Endothelial cell (in vitro differentiated cells): ENCODE measurements at places on chromosomes 6 and 20. TPM values are rescaled to one million over a fixed set of nuclear protein-coding genes. Genes with fewer than 3 reads are reported as not detected.

DNA sequence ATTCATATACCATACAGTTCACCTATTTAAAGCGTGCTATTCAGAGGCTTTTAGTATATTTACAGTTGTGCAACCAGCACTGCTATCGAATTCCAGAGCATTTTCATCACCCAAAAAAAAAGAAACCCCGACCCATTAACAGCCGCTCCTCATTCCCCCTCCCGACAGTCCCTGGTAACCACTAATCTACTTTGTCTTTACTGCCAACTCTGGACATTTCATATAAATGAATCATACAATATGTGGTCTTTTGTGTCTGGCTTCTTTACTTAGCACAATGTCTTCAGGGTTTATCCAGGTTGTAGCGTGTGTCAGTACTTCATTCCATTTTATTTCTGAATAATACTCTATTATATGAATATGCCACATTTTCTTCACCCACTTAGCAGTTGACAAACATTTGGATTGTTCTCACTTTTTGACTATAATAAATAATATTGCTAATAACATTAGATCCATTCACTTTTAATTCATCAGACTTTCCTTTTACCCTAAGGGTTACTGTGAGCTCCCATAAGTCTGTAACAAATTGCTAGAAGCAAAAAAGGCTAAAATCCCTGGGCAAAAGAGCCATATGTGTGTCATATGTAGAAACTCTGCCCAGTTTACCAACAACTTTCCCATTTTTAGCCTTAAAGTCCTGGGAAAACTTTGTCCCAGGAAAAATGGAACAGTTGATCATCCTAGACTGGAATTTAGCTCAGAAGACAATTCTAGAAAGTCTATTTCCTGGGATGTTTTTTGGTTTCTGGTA is 23.2 kb upstream of the ROS1 start:
- no peak for DNase-seq

DNA sequence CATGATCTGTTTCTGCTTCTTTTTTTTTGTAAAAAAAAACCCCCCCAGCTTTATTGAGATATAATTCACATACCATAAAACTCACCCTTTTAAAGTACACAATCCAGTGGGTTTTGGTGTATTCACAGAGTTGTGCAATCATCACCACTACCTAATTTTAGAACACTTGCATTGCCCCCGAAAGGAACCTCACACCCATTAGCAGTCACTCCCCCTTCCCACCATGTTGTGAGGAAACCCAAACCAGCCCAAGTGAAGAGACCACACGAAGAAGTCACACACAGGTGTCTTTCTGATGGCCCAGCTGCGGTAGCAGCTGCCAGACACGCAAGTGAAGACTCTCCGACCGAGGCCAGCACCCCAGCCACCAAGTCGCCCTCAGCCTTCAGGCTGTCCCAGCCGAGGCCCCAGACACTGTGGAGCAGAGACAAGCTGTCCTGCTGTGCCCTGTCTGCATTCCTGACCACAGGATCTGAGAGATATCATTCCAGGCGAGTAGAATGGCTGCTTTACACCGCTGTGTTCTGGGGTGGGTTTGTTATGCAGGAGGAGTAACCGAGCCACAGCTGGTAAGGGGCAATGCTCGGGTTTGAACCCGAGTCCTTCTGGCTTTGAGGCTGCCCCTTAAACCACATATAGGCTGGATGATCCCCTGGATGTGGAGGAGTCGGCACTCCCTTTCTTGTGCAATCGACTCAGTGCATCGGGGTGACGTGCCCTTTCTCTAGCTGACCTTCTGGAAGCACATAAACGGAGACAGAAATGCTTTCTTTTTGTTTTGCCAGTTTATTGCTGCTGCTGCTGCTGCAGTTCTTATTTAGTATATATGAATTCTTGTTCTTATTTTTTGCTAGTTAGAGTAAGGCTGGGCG is 59.1 kb upstream of the PTPN1 start:
- no peak for DNase-seq

DNA sequence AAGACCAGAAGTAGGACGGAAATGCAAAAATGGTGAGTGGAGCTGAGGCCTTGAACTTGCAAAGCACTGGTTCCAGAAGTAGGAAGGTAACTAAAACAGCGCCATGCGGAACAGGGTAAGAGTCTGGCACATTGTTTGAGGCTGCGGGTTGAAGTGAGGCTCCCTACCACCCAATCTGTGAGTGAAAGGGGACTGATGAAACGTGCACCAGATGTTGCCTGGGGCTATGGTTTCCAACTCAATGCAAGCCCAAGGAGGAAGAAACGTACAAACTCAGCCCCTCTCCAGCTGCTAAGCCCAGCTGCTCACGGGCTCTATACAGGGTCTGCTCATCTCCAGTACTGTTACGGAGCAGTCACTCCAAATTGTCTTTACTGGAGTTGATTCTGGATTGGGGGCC is 68.7 kb upstream of the KCNK16 start:
- DNase-seq = no peak

DNA sequence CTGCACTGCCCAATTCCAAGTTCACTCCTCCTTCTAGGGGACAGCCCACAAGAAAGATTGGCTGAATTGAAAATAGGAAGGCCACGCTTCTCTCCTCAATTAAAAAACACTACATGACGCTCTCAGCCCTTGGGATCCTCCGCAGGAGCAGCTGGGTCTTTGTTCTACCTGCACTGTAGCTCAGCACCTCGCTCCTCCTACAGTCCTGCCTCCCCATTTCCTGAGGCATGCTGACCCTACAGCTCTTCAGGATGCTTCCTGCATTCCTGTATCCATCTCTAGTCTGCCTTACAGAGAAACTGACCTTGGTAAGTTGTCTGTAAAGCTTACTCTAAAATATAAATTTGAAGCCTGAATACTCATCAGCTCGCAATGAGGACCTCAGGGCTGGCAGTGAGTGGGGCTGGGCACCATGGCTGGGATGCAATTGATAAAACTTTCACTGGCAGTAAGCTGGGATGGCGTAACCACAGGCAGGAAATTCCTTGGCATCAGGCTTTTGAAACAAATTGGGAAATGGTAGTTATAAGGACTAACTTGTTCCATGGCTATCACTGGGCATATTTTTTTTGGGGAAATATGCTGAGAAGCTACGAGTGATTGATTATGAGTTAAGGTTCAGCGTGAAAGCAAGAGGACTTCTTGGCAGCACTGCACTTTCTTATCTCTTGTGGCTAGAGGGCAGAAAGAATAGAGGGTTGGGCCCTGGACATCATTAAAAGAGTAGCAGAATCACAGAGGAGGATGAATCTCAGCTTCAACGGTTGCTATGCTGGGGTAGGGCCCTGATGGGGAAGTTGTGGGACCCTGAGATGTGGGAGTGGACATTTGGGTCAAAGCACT is 11.7 kb upstream of the SIRPB1 start:
- no peak for DNase-seq

- peak; percentile 10 for DNase-seq
These were observed 41.5 kb upstream of the KCNQ5 start for GRCh38 chr6:72580281-72580940.

DNA sequence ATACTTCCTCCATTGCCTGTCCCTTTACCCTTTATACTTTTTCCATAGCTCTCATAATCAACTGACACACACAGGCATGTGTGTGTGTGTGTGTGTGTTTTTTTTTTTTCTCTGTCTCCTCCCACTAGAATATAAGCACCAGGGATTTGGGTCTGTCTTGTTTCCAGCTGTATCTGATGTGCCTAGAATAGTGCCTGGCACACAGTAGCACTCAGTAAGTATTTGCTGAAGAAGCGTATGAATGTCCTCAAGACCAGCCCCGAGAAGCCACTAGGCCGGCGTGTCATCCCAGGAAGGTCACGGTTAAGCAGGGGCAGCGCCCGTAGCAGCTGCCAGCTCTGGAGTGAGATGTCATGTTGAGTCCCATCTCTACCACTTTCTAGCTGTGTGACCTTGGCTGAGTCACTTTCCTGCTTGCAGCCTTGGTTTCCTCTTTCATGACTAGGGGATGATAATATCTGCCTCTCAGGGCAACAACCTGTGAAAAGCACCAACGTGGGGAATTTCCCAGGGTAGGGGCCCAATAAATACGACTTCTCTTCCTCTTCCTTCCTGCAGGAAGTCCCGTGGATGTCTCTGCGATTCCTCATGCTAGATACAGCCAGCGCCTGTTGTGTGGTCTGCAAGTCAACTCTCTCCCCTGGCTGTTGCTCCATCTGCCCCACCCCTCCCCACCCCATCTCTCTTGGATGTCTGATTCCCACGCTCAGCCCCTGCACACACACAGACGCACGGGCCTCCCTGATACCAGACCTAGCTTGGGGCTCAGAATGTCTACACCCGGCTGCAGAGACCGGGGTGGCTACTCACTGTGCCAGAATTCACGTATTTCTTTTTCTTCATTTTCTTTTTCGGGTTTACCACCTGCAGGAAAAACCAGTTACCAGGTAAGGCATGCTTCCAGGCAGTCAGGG is 58.1 kb downstream of the RAB44 start:
- DNase-seq = no peak

DNA sequence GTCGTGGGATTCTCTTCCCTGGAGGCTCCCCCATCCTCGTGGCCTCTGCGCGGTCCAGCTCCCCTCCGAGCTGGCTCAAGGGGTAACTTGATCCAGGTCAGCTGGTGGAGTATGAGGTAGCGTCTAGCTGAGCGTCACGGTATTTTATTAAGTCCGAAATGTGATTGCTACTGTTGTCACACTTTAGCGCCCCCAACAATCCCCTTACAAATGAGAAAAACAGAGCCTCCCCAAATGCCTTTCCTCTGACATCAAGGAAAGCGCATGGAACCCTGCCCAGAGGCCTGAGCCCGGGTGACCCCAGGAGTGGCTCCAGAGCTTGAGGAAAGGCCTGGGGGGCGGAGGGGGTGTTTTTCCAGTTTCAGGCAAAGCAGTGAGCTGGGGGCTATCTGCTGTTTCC is 192.4 kb downstream of the ZMYND8 start:
- DNase-seq = no peak

DNA sequence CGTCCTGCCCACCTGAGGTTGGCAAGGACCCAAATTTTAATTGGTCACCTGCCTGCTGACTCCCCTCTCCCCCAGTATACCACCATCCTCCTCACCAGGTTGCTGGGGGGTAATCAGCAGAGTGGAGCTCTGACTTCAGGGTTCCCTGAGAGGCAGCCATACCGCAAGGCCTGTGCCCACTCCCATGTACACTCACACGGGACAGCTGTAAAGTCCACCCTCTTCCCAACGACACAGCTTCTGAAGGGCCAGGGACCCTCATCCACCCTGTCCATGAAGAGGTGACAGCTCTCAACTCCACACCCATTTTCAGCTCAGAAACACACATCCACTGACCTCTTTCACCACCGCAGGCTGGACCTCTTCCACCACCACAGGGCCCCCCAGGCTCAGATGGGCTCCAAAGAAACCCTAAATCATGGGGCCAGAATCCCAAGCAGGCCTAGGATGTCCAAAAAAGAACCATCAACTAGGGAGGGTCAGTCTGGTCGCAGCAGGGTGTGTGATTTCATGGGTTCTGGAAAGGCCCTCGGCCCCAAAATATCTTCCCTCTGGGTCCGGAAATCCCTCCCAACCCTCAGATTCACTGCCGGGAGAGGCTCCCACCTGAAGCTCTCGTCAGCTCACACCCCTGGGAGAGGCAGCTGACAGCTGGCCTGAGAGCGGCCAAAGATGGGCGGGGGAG is 30.0 kb downstream of the TFEB start:
- no peak for DNase-seq

GRCh38 chr6:45052325-45052724 is 275.8 kb upstream of the RUNX2 start:
- no peak for DNase-seq

GRCh38 chr6:135535989-135536414 is 38.5 kb upstream of the AHI1 start:
- DNase-seq = peak; percentile 15

GRCh38 chr6:148345578-148345977 is 2.9 kb downstream of the SASH1 start:
- no peak for DNase-seq

- no peak for DNase-seq
These were observed 32.7 kb upstream of the CRISP1 start for GRCh38 chr6:49898904-49899566.

DNA sequence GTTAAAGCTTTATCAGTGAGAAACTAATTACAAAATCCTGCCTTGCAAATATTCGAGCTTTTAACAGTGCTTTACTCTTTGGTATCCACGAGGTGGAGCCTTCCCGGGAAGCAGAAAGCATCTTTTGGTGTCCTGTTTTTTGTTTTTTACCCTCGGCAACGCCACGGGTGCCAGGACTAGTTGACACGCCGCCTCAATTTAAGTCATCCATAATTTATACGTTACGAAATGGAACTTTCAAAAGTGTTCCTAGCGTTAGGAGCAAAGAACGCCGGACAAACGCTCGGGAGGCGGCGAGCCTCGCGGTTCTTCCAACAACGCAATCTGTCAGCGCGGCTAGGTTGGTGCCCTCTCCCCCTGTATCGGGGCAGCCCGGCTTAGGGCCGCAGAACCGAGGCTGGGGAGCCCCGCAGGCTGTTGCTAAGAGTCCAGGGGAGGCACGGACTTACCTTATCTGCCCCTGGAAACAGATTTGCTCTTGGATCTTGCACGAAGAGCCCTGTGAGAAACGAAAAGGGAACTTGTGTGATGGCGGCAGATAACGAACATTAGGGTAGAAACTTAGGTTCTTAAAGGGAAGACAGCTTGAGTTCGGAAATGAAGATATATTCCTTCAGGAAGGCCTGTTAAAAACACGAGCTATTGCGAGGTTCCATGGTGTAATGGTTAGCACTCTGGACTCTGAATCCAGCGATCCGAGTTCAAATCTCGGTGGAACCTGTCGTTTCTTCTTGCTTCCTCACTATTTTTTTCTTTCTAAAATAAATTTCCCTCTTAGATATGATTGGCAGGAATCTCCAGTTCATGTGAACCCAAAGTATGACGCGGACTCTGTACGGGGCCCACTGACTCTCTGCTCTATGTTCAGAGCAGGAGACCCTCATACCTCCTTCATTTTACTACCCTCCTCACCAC is 46.2 kb upstream of the ZNF184 start:
- DNase-seq = peak; percentile 64

DNA sequence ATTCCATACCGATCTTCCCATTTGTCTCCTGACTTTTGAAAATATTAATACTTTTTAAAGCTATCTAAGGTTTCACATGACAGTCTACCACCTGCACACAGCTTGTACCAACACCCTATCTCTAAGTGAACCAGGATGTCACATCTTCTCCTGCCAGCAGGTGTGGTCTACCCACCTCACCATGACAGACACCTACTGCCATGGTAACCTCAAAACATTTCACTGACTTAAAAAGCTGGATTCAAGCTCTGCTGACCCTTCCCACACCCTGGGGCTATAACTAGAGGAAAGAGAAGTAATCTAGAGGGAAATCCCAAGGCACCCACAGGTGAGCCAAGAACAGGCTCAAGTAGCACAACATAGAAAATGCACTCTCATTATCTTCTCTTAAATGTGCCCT is 1.2 kb downstream of the SLC17A3 start:
- no peak for DNase-seq

Gene SLC22A16
- total RNA-seq = 0.54 TPM

Gene PNPLA1
- not detected for total RNA-seq

Gene HAO1
- total RNA-seq = not detected

Gene RAMACL
- total RNA-seq = 4.9 TPM

Gene GINS1
- 12.3 TPM for total RNA-seq

Gene DEFB125
- total RNA-seq = not detected

Gene TXLNB
- 0.41 TPM for total RNA-seq

Gene MYL9
- 128 TPM for total RNA-seq
